ENCODE measurements at places on chromosomes 5 and 9. TPM values are rescaled to one million over a fixed set of nuclear protein-coding genes. Genes with fewer than 3 reads are reported as not detected.
A peak's percentile ranks its signal among the peaks of the same experiment; 100 is the strongest.

The HCN1 gene
- not detected for total RNA-seq

GRCh38 chr9:123662057-123662776 is 267.7 kb downstream of the DENND1A start:
- no peak for DNase-seq

The NSD1 gene
- total RNA-seq, result 114 TPM

GRCh38 chr5:41218929-41219657 is 5.8 kb upstream of the C6 start:
- DNase-seq, result peak; percentile 21

GRCh38 chr9:16272776-16273175 is 597.7 kb downstream of the BNC2 start:
- DNase-seq, result no peak

The ABO gene
- not detected for total RNA-seq

- DNase-seq, result no peak
Measured at GRCh38 chr5:59139695-59140094, 556.8 kb downstream of the RAB3C start.

DNA sequence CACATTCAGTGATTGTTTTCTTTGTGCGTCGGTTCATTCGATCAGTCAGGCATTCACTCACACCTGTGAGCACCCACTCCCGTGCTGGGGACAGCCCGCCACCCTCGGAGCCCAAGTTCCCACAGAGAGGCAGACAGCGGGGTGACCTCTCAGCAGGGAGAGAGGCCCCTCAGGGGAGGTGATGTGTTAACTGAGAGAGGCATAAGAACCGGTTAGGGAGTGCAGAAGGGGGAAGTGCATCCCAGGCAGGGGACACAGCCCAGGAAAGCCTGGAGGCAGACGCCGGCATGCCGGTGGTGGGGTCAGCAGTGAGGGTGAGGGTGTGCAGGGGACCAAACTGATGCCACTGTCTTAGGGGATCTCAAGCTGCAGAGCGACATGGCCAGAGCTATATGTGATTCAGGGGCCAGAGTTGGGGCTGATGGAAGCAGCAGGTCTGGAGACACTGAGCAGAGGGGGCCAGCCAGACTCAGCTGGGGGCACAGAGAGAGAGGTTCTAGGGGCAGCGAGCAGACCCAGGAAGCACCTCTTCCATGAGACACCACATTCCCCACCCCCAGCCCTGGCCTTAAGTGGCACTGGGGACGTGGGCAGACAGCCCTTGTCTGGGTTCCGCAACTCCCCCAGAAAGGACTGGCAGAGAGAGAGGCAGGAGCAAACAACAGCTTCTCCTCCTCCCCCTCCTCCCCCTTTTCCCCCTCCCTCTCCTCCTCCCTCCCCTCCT is 35.9 kb downstream of the HK3 start:
- DNase-seq, result peak; percentile 45

The ANKRD33B gene
- 3.5 TPM for total RNA-seq

DNA sequence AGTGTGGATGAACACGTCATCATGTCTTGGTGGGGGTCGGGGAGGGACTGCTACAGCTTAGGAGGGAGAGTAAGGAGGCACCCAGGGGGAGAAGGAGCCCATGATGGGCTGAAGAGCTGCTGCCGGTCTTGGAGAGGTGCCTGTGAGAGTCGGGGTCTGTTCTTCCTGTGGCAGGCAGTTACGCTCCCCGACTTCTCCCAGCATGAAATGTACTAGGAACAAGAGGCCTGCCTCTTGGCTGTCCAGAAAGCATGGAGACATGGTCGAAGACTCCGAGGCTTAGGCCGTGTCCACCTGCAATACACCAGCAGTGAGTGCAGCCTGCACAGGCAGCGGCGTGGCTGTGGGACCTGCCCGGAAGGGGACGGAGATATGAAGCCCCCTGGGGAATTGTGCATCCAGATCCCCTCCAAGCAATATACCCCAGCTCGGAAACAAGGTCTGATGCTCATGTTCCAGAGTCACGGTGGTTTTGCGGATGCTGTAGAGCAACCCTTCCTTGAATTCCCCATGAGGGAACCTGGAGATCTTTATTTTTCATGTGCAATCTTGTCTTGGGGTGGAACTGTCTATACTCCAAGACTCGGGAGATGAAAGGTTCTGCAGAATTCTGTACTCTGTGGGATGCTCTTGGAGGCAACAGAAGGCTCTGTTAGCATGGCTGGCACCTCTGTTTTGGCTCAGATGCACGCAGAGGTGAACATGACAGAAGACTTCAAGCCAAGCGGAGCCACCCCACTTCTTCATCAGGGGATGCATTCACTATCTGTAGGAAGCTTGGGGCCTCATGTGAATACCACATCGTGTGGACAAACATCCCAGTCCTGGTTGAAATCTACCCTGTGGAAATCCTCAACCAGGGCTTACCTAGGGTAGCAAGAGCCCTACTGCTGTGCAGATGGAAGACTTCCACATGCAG is 374.9 kb upstream of the IRX4 start:
- no peak for DNase-seq

The QRFP gene
- total RNA-seq, result not detected

The SLC27A6 gene
- total RNA-seq, result 1.9 TPM

DNA sequence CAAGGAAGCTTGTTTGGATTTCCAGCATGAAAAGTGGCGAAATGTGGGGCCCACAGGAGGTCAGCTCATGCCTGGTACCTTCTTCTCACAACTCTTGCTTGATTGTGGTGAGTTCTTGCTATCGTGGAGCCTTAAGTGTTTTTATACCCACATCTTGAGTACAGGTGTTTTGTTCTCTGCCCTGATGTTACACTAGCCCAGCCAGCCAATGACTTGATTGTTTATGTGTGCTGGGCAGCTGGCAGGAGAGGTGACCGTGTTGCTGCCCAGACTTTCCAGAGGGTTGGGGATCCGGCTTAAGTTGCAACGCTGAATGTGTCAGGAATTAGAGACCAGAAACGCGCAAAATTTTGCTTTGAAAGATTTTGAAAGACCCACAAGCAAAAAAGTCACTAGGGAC is 24.0 kb upstream of the TPPP start:
- DNase-seq, result no peak

- DNase-seq, result no peak
Measured at GRCh38 chr5:86841000-86841644, 223.4 kb downstream of the COX7C start.

DNA sequence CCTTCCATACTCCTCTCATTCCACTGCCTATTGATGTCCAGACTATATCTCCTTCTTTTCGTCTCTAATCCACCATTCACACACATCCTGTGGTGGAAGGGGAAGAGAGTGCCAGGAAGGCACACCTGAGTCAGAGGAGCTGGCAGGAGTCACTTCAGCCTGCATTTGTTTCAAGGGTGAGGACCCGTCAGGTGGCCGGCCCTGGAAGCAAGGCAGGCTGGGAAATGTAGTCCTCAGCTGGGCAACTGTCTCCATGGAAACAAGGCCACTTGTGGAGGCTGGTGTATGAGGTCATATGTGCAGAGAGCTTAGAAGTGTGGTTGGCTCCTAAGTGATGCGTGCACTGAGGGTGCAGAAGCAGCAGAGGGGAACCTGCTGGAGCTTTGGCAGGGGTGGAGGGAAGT is 278.4 kb downstream of the NSG2 start:
- DNase-seq, result peak; percentile 89

The GRAMD2B gene
- 8.6 TPM for total RNA-seq

- DNase-seq, result no peak
Measured at GRCh38 chr9:79390077-79390698, 181.6 kb upstream of the TLE4 start.

The C5orf52 gene
- total RNA-seq, result not detected

The WDR31 gene
- total RNA-seq, result 3.2 TPM

- DNase-seq, result no peak
Measured at GRCh38 chr5:176781638-176782570, 28.5 kb upstream of the UNC5A start.

- peak; percentile 40 for DNase-seq
Measured at GRCh38 chr5:138603249-138603920, 28.2 kb upstream of the HSPA9 start.

The CHSY3 gene
- total RNA-seq, result 0.30 TPM

DNA sequence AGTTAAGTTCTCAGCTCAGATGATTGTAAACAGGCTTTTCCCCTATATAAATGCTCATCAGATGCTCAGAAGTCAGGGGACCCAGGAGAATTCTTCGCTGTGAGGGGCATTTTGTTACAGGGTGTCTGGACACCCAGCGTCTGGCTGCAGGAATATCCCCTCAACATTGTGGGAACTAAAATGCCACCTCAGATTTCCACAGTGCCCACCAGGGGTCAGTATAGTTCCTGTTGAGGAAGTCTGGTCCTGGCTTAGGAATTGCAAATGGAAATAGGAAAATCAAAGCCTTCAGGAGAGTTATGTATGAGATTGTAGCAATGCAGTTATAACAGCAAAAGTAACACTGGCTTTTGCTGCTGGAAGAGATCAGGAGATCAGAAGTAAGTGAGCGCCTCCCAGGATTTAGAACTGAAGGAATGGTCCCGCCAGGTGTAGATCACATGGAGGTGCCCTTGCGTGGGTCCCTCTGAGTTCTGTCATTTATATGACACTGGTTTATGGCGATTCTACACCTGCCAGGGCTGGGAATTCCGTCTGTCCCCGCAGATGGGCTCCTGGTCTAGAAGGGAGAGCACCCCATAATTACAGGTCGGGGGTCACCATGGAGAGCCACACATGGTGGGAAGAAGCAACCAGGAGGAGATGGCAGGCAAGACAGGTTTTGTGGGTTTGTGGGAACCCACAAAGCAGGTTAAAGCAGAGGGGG is 47.1 kb upstream of the CTSL start:
- DNase-seq, result peak; percentile 80

GRCh38 chr5:6601271-6601670 is 31.6 kb downstream of the NSUN2 start:
- DNase-seq, result no peak

The PDZD2 gene
- 1.4 TPM for total RNA-seq

The TAS2R1 gene
- not detected for total RNA-seq

The ARHGEF37 gene
- total RNA-seq, result 1.7 TPM

- peak; percentile 96 for DNase-seq
Measured at GRCh38 chr5:128538250-128539037, 399 bp upstream of the FBN2 start.

GRCh38 chr5:53089481-53089991 is 20.0 kb downstream of the MOCS2 start:
- DNase-seq, result no peak

GRCh38 chr5:151750121-151750520 is 8.3 kb downstream of the ATOX1 start:
- DNase-seq, result no peak

The AMACR gene
- 16.8 TPM for total RNA-seq

The SLC2A6 gene
- 2.3 TPM for total RNA-seq

Measured in neural progenitor cell (in vitro differentiated cells).